T-helper 2 cell treated with Interferon-gamma antibody and Interleukin-4, amounts not matched to agents 5 μg/mL and 100 μg/mL, for 36 hours (primary cell): ENCODE measurements at places on chromosomes 5 and 9.

DNA sequence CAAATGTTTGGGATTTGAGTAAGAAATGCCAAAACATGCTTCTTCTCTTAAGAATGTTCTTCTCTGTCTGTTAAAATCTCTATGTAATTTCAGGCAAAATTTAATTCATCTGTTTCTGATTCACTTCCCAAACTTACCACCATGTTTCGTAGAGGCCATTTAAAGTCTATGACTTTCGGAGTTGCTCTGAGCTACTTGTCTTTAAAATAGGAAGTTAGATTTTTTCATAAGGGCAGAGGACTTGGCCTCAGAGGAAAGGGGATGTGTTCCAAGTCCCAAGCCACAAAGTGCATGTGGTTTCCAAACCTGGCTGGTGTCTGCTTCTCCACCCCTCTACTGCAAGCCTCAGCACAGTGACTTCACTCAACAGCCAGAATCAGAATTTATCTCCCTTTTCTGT is 111.3 kb upstream of the ADRA1B start:
- no peaks in the 10 kb centered on the region for H3K4me1 ChIP-seq
- H3K27me3 ChIP-seq = peaks cover 17% of the 10 kb centered on the region
- H3K27ac ChIP-seq = no peak overlapping the region
- DNase-seq = no peak
- no peaks in the 10 kb centered on the region for H3K36me3 ChIP-seq
- H3K4me3 ChIP-seq = no peak overlapping the region

DNA sequence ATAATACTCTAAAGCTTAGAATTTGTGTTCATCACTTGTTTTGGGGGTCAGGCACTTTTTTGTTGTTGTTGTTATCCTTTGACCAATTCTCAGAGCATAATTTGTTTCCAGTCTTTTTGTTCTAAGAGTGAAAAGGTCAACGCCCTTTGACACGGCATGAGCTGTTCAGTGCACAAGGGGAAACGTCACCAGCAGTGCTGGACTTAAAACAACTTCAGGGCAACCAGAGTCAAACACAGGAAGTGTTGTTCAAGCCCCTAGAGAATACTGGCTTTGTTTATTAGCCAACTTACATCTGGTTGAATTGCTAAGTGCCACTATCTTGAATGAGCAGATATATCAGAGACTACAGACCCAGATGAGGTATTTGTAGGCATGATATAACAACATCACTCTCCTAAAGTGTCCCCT is 368.9 kb downstream of the TMEM161B start:
- H3K4me3 ChIP-seq = no peak overlapping the region
- H3K27ac ChIP-seq = no peak overlapping the region
- no peaks in the 10 kb centered on the region for H3K27me3 ChIP-seq
- DNase-seq = no peak
- no peaks in the 10 kb centered on the region for H3K36me3 ChIP-seq

DNA sequence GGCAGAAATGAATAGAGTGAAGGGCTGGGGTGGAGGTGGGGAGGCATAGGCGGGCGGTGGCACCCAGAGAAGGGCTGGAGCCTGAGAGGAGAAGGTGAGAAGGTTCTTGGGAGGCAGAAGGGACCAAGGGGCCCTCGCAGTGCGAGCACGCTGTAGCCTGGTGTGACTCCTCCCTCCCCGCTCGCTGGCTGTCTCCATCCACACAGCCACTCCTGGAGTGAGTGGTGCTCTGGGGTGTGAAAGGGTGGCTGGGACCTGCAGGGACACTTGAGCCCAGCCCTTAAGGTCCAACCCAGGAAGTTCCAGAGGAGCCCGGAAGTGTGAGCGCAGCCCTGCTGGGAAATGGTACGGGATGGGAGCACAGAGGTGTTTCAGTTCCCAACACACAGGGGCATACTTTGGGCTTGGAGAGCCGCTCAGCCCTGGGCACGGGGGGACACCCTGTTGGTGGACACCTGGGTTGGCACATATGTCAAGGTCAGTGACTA is 9.3 kb upstream of the SCGB3A1 start:
- H3K4me3 ChIP-seq = no peak overlapping the region
- no peak overlapping the region for H3K27ac ChIP-seq
- H3K27me3 ChIP-seq = no peaks in the 10 kb centered on the region
- no peaks in the 10 kb centered on the region for H3K4me1 ChIP-seq

- no peak for DNase-seq
- peaks cover 4% of the 10 kb centered on the region for H3K4me1 ChIP-seq
- H3K27ac ChIP-seq = no peak overlapping the region
- no peak overlapping the region for H3K4me3 ChIP-seq
- no peaks in the 10 kb centered on the region for H3K36me3 ChIP-seq
Observed at GRCh38 chr5:39420482-39421145, 4.2 kb downstream of the DAB2 start.

GRCh38 chr5:106376522-106376921 is 1294.2 kb downstream of the EFNA5 start:
- H3K4me3 ChIP-seq = no peak overlapping the region
- no peaks in the 10 kb centered on the region for H3K27me3 ChIP-seq
- H3K27ac ChIP-seq = no peak overlapping the region
- no peaks in the 10 kb centered on the region for H3K36me3 ChIP-seq

DNA sequence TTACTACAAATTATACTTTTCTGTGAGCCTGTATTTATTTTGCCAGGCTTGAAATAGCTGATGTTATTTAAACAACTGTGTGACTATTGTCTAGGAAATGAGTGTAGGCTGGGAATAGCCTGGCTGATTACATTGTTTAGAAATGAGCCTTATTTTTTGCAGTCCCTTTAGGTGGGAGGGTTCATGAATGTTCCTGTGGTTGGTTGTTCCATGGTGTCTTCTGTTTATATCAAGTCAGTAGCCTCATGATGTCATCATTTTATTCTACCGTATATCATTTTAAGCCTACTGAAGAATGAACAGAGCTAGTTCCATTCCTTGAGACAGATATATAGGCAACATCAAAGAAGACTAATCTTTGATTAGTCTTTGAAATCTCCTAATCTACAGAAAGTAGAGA is 53.1 kb downstream of the MAP1B start:
- H3K27ac ChIP-seq = no peak overlapping the region
- H3K4me1 ChIP-seq = no peaks in the 10 kb centered on the region
- no peak overlapping the region for H3K4me3 ChIP-seq
- no peak for DNase-seq
- peaks cover 36% of the 10 kb centered on the region for H3K27me3 ChIP-seq
- no peaks in the 10 kb centered on the region for H3K36me3 ChIP-seq

GRCh38 chr9:84394036-84394435 is 53.5 kb upstream of the SLC28A3 start:
- H3K36me3 ChIP-seq = no peaks in the 10 kb centered on the region
- DNase-seq = no peak
- H3K27ac ChIP-seq = no peak overlapping the region
- no peak overlapping the region for H3K4me3 ChIP-seq
- H3K27me3 ChIP-seq = no peaks in the 10 kb centered on the region

DNA sequence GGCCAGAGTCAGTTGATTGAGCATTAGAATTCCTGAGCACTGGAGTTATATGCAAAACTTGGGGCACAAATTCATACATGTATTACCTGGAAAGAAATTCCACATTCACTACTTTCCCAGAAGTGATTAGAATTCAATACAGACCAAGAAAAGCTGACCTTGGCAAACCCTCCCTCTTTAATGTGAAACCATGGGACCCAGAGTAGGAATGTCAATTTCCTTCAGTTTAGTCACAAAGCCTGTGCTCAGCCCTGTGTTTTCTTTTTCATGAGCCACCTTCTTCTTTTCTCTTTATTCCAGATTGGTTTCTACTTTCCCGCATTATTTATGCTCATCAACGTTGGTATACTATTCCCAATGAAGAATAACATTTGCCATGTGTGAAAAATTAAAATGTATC is 420.2 kb downstream of the CDH12 start:
- no peaks in the 10 kb centered on the region for H3K4me1 ChIP-seq
- H3K4me3 ChIP-seq = no peak overlapping the region
- DNase-seq = no peak
- no peak overlapping the region for H3K27ac ChIP-seq
- H3K27me3 ChIP-seq = no peaks in the 10 kb centered on the region
